ENCODE measurements at places on chromosomes 13 and 19.

- no peak for DNase-seq
Observed at GRCh38 chr13:113956571-113956970, 17.3 kb downstream of the C13orf46 start.

DNA sequence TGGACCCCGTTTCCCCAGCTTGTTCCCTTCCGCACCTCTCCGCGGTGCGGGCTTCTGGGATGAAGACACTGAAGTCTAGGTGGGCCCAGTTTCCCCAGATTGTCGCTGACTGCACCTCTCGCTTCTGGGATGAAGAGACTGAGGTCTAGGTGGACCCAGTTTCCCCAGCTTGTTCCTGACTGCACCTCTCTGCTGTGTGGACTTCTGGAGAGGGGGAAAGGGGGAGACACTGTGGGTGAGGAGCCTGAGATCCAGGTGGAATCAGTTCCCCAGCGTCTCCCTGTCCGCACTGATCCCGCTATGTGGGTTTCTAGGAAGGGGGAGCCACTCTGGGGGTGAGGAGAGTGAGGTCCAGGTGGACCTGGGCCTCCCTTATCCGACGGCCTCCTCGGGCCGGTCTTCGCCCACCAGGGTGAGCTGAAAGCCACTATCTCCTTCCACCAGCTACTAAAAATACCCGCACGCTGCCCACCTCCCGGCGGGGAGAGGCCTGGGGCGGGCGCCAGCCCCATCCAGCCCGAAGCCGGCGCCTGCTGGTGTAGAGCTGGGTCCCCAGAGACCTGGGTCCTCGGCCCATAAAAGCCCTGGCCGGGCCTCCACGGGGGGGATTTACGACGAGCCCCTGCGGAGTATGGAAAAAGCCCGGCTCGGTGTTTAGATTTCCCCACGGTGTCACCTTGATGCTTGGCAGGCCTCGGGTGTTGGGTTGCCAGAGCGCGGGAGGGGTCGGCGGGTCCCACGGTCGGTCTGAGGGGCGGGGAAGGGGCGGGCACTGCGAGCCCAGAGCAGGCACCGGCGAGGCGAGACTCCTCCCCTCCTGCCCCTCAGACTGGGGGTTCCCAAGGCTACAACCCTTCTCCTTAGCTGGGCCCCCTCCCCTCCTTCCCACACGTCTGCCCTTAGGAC is 10.6 kb downstream of the FUT6 start:
- no peak for DNase-seq

DNA sequence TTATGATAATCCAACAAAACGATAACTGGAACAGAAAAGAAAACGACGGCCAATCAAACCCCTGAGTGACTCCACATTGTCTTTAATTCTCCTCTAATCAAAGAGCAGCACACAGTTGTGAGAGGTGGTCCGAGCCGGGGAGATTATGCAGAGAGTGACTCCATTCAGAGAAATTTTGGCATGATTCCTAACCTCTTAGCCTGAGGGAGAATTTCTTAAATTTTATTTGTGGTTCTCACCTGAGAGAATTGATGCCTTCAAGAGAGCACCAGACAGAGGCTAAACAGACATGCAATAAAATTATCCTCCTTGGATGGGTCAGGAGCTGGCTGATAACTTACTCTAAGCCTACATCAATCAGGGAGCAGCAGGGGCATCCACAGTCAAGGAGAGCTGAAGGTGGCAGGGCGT is 310.0 kb upstream of the KLF12 start:
- no peak for DNase-seq

GRCh38 chr13:57569986-57570385 is 61.6 kb upstream of the PCDH17 start:
- peak; percentile 4 for DNase-seq

GRCh38 chr13:93561576-93562225 is 335.1 kb downstream of the GPC6 start:
- no peak for DNase-seq

- DNase-seq = no peak
Observed at GRCh38 chr19:51024924-51025323, 1.5 kb downstream of the KLK11 start.
